ENCODE measurements at places on chromosomes 5 and 9.
A peak's percentile ranks its signal among the peaks of the same experiment; 100 is the strongest.

DNA sequence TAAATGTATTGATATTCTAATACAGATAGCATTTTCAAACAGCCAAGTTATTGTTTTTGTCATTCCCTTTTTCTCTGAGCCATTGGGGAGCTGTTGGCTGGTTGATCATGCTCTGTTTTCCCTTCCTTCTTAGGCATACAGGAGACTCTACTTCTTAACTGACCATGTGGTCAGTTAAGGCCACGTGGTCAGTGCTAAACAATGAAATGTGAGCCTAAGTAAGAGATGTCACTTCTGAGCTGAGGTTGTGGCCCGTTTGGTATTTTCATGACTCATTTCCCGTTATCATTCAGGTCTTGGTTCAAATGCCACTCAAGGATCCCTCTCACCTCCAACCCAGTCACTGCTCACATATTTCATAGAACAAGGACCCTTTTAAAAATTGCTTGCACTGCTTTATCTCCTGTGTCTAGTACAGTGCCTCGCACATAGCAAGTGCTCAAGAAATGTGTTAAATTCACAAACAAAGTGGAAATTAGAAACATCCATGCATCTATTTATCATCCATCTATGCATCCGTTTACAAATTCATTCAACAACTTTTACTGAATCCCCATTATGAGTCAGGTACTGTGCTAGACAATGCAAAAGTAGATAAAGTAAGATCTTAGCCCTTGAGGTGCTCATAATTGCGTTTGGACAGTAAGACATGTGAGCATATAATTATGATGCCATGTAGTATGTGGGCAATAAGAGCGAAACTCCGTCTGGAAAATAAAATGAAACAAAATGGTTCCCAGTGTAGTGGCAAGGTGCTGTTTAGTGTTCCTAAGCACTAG is 50.7 kb downstream of the ARRDC3 start:
- no peak overlapping the region for H3K27ac ChIP-seq
- H3K36me3 ChIP-seq = no peaks in the 10 kb centered on the region
- H3K27me3 ChIP-seq = no peaks in the 10 kb centered on the region

DNA sequence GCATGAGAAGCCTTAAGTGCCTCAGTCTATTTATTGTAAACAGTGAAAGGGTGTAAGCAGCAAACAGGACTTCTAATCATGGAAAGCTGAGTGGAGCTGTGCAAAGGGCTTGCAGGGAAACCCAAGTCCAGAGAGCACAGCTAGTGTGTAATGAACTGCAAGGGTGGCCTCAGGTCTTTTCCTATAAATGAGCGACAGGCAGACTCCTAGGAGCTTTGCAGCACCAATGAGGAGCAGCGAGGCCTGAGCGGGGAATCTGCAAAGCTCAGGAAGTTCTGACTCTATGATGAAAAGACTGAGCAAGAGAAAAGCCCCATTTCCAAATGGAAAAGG is 250.1 kb upstream of the MAP3K1 start:
- H3K27ac ChIP-seq = no peak overlapping the region
- no peaks in the 10 kb centered on the region for H3K36me3 ChIP-seq
- no peak overlapping the region for H3K4me3 ChIP-seq
- peaks cover 13% of the 10 kb centered on the region for H3K4me1 ChIP-seq

GRCh38 chr9:24258626-24259025 is 287.1 kb downstream of the IZUMO3 start:
- no peak for DNase-seq
- H3K27ac ChIP-seq = no peak overlapping the region
- H3K27me3 ChIP-seq = no peaks in the 10 kb centered on the region

DNA sequence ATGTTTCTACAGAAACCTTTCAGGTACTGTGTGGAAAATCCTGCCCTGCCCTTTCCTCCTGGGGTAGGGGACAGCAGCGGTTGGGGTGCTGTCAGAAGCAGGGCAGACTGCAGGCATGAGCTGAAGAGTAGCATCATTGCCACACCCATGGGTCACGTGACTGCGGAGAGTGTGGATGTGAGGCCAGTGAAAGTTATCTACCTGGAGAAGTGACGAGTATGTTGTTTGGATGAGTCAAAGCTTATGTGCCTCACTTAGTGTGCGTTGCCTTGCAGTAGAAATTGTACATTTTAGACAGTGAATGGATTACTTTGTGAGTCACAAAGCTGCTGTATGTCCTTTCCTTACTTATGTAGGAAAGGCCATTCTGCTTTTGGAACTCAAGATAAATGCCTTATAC is 21.7 kb upstream of the ACTBL2 start:
- no peaks in the 10 kb centered on the region for H3K36me3 ChIP-seq
- peaks cover 3% of the 10 kb centered on the region for H3K4me1 ChIP-seq
- no peak overlapping the region for H3K27ac ChIP-seq
- no peaks in the 10 kb centered on the region for H3K27me3 ChIP-seq
- no peak for DNase-seq
- no peak overlapping the region for H3K4me3 ChIP-seq

- no peaks in the 10 kb centered on the region for H3K36me3 ChIP-seq
- H3K4me1 ChIP-seq = peaks cover 5% of the 10 kb centered on the region
- DNase-seq = no peak
These were observed 123.1 kb upstream of the PHYKPL start for GRCh38 chr5:178355671-178356070.

DNA sequence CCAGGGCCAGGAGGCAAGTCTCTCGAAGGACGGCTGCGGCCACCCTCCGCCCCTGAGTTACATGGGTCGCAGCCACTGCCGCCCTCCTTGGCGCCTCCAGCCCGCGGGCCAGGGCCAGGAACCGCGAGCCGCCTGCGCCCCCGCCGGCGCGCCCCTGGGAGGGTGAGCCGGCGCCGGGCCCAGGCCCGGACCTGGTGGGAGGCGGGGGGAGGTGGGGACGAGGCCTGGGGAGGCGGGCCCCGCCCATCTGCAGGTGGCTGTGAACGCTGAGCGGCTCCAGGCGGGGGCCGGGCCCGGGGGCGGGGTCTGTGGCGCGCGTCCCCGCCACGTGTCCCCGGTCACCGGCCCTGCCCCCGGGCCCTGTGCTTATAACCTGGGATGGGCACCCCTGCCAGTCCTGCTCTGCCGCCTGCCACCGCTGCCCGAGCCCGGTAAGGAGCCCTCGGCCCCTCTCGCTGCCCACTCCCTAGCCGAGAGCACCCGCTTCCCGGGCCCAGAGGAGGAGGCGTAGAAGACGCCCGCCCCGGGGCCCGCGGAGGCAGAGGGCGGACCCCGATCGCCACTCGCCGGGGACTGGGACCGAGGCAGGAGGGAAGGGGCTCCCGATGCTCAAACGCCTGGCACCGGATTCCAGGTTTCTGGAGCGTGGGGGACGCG is at the start of gene ASS1:
TSS of gene ASS1 (plus strand) at position 397 of the 657 bp plus-strand sequence. CDS start 7,268 bp downstream, outside the sequence.
- no peak within 1 kb of the TSS for H3K27ac ChIP-seq
- peak; percentile 47 for DNase-seq
- peaks cover 30% of the 10 kb centered on the region for H3K27me3 ChIP-seq
- H3K36me3 ChIP-seq = peaks cover 2% of the 10 kb centered on the region
- peak within 1 kb of the TSS; percentile 55 for H3K4me3 ChIP-seq

DNA sequence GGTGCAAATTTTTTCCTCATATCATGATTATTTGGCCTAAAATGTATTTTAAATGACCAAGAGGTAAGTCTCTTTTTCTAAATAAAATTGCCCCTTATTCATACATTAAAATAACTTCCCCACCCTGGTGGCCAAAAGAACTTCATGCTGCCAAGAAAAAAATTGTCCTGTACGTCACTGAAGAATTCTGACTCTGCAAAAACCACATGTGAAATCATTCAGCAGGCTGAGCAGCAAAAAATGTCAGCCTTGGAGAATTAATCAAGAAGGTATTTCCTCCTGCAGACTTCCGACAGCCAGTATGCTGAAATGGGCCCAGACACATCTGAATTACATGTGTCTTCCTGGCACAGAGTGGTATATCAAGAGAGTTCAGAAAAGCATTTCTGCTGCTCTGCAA is 94.6 kb upstream of the HMHB1 start:
- no peaks in the 10 kb centered on the region for H3K27me3 ChIP-seq
- H3K36me3 ChIP-seq = no peaks in the 10 kb centered on the region
- no peak for DNase-seq
- no peak overlapping the region for H3K4me3 ChIP-seq
- H3K27ac ChIP-seq = no peak overlapping the region

DNA sequence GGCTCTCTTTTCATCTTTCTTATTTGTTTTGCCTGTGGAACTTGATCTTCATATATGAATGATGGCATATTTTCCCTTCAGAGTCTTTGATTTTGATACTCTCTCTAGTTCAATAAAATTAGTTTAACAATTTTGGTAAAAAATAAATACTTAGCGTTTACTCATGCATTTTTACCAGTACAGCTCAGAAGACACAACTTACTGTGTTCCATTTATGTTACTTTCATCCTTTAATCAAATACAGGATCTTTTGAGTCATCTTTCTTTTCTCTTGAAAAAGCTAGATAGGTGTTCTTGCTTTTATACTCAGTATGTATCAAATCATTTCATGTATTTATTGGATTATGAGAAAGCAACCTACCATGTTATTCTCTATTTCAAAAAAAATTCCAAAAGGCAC is 47.1 kb upstream of the RICTOR start:
- H3K4me3 ChIP-seq = no peak overlapping the region
- no peak for DNase-seq
- H3K27ac ChIP-seq = peak overlapping the region; percentile 74
- H3K4me1 ChIP-seq = peaks cover 44% of the 10 kb centered on the region
- peaks cover 25% of the 10 kb centered on the region for H3K36me3 ChIP-seq
- no peaks in the 10 kb centered on the region for H3K27me3 ChIP-seq

- DNase-seq = no peak
- no peaks in the 10 kb centered on the region for H3K4me1 ChIP-seq
- H3K36me3 ChIP-seq = no peaks in the 10 kb centered on the region
- H3K4me3 ChIP-seq = no peak overlapping the region
- no peak overlapping the region for H3K27ac ChIP-seq
- peaks cover 12% of the 10 kb centered on the region for H3K27me3 ChIP-seq
These were observed 97.4 kb downstream of the TARS1 start for GRCh38 chr5:33538201-33538600.

DNA sequence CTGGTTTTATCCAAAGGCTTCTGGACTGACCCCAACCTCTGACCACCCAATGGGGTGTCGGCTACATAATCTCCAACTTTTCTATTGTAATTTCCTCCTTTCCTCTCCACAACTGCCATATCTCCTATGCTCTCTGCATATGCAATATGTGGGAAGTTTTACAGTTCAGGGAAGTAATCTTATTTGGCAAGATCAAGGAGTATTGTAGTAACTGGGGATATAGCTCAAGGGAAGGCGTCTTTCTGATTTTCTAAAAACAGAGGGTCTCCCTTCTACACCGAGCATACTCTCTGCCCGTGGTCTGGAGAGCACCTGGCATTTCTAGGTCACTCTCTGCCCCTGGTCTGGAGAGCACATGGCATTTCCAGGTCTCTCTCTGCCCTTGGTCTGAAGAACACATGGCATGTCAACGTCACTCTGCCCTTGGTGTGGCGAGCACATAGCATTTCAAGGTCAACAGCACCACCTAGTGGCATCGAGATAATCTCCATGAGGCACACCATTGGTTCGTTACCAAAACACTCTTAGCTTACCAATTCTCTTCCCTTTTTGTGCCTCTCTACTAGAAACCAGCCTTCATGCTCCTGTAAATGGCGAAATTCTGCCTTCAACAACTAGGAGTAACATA is 616.4 kb upstream of the NUDT12 start:
- no peak overlapping the region for H3K27ac ChIP-seq
- no peak overlapping the region for H3K4me3 ChIP-seq

DNA sequence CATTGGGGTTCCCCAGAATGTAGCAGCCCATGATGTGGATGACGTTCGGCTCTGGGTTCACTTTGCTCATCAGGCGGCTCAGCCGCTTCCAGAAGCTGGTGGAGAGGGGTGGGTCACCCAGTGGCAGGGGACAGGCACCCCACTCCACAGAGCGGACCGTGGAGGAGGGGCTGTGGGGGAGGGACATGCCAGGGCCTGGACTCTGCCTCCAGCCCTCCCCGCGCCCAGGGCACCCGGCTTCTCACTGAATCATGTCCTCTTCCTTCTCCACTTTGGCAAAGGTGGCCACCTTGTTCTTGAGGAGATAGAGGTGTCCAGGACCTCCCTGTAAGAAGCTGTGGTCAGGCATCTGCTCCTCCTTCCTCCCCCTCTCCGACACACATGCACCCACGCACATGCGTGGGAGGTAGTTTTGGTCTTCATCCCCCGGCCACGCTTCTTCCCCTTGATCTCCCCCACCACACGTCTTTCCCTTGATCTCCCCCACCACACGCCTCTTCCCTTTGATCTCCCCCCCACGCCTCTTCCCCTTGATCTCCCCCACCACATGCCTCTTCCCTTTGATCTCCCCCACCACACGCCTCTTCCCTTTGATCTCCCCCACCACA is 8.9 kb upstream of the ENTPD8 start:
- no peak overlapping the region for H3K27ac ChIP-seq
- no peak for DNase-seq
- H3K27me3 ChIP-seq = no peaks in the 10 kb centered on the region
- peaks cover 39% of the 10 kb centered on the region for H3K4me1 ChIP-seq
- H3K4me3 ChIP-seq = no peak overlapping the region

- DNase-seq = no peak
- H3K27me3 ChIP-seq = no peaks in the 10 kb centered on the region
- no peaks in the 10 kb centered on the region for H3K4me1 ChIP-seq
- H3K4me3 ChIP-seq = no peak overlapping the region
- H3K27ac ChIP-seq = no peak overlapping the region
These were observed 141.4 kb downstream of the CCDC192 start for GRCh38 chr5:127844581-127845021.

GRCh38 chr5:139149477-139150199 is 48.5 kb downstream of the SIL1 start:
- no peaks in the 10 kb centered on the region for H3K36me3 ChIP-seq
- no peak for DNase-seq
- no peak overlapping the region for H3K27ac ChIP-seq
- peaks cover 29% of the 10 kb centered on the region for H3K4me1 ChIP-seq
- H3K27me3 ChIP-seq = no peaks in the 10 kb centered on the region

- no peaks in the 10 kb centered on the region for H3K4me1 ChIP-seq
- H3K27ac ChIP-seq = no peak overlapping the region
- no peak for DNase-seq
- no peaks in the 10 kb centered on the region for H3K27me3 ChIP-seq
- H3K4me3 ChIP-seq = no peak overlapping the region
- no peaks in the 10 kb centered on the region for H3K36me3 ChIP-seq
These were observed 25.4 kb upstream of the ELL2 start for GRCh38 chr5:95986937-95987520.

DNA sequence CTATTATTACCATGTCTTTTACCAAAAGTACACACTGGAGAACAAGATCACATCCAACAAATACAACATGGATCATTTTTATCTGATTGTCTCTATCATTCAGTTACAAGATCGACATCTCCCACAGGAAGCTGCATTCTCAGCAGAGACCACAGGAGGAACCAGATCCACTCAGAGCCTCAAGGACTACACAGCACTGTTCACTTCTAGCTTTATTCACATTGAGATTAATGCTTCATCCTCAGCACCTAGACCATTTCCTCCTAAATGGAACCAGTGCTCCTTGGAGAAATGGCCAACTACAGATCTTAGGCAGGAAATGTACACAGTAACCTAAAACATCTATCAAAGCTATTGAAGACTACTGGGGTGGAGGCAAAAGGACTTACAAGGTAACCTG is 13.3 kb upstream of the C5orf15 start:
- H3K36me3 ChIP-seq = peaks cover 34% of the 10 kb centered on the region
- no peaks in the 10 kb centered on the region for H3K27me3 ChIP-seq
- no peak overlapping the region for H3K27ac ChIP-seq
- DNase-seq = no peak
- peaks cover 28% of the 10 kb centered on the region for H3K4me1 ChIP-seq
- H3K4me3 ChIP-seq = no peak overlapping the region

- H3K27me3 ChIP-seq = no peaks in the 10 kb centered on the region
- no peaks in the 10 kb centered on the region for H3K36me3 ChIP-seq
- H3K4me3 ChIP-seq = no peak overlapping the region
- no peak for DNase-seq
- H3K4me1 ChIP-seq = peaks cover 4% of the 10 kb centered on the region
These were observed 128.6 kb upstream of the EFNA5 start for GRCh38 chr5:107799306-107799705.
